Activated CD4-positive, CD25-positive, alpha-beta regulatory T cell treated with anti-CD3 and anti-CD28 coated beads, Interleukin-2, amount 50 U/mL, for 24 hours (primary cell): ENCODE measurements at places on chromosomes 16 and 17.
A peak's percentile ranks its signal among the peaks of the same experiment; 100 is the strongest.

GRCh38 chr17:43671031-43671692 is 9.4 kb upstream of the MEOX1 start:
- ATAC-seq, result no peak

GRCh38 chr17:4186357-4186881 is 43.4 kb downstream of the CYB5D2 start:
- ATAC-seq, result no peak

- no peak for ATAC-seq
Observed at GRCh38 chr17:61806936-61807335, 56.4 kb downstream of the BRIP1 start.

DNA sequence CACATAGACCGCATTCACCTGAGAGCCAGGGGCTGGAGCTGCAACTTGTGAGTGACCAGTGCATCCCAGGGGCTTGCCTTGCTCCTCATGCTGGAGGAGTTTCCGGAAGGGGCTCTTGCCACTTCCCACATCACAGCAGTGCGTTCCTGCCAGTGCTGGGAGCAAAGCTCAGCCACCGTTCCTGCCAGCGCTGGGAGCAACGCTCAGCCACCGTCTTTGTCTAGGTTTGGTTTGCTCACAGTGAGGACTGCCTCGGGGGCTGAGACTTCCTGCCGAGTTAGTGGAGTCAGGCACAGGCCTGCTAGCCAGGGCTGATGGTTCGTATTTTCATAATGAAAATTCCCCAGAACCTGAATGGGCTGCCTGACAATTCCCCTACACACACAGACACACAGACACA is 5.4 kb upstream of the CHRNE start:
- ATAC-seq, result no peak

DNA sequence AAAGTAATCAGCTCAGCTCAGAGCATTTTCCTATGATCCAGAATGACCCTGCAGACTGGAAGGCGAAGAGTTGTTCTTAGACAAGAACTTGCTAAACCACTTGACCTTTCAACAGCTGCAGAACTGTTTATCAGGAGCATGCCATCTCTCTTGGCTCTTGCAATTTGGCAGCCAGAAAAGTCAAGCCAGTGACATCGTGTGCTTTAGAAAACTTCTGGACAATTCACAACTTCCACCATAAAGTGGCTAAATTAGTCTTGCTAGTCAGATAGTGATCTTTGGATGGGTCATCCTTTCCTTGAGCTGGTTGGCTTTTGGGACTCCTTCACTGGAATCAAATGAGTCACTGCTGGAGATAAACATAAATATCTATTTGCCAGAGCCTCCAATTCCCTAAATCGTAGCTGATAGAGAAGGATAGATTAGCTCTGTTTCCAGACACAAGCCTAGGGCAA is 146.5 kb downstream of the MAP2K6 start:
- no peak for ATAC-seq

- no peak for ATAC-seq
Observed at GRCh38 chr17:57315061-57316015, 59.0 kb downstream of the MSI2 start.

- ATAC-seq, result no peak
Observed at GRCh38 chr16:58503166-58503862, 3.4 kb downstream of the NDRG4 start.

DNA sequence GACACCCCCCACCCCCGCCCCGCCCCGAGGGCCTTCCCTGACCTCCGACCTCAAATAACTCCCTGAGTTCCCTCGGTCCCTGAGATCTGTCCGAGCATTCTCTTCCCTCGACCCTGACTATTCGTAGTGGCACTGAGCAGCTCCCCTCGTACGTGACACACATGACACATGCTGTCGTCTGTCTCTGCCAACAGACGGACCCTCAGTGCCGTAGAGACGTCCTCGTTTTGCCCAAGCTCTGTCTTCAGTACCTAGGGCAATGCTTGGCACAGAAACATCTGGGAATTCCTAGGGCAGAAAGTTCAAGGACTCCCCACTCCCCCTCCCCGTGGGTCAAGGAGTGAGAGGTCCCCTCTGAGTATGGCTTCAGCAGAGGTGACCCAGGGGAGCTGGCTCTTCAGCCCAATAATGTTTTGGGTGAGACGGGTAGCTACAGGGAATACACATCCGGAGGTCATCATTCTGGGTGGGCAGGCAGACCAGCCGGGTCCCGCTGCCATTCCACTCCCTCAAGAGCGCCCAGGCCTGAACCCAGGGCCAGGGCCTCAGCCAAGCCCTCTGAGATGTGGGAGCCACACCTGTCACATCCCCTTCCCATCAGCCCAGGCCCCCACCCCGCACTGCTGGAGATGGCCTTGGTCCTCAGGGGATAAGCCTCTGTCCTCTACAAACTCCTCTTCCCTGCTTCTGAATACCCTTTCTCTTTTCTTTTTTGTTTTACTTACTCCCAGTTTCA is 671 bp upstream of the FADS6 start:
- ATAC-seq, result no peak

DNA sequence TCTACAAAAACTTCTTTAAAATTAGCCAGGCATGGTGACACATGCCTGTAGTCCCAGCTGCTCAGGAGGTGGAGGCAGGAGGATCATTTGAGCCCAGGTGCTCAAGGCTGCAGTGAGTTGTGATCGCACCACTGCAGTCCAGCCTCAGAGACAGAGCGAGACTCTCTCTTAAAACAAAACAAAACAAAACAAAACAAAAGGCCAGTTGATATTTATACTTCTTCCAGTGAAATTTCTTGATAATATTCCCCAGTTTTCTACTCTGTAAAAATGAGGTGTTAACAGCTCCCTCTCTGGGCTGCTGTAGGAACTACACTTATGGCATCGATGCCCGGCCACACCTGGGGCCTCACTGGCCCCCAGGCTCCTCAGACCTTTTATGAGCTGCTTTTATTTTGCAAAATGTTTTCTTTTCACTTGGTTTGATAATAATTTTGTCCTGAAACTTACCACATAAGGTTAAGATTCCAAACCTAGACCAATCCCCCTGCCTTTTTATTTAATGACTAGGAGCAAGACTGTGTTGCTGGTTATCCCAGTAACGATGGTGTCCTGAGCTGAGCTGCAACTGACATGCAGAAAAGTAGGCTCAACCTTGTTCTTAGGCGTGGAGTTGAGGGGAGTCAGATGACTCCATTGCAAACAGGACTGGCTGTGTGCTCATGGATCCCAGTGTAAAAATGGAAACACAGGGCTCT is 17.6 kb downstream of the MAPK8IP3 start:
- no peak for ATAC-seq

GRCh38 chr16:2007081-2007836 is 2.4 kb downstream of the ZNF598 start:
- ATAC-seq, result no peak

- ATAC-seq, result no peak
Observed at GRCh38 chr17:48460052-48460451, 30.0 kb upstream of the SKAP1 start.

GRCh38 chr16:27759967-27760788 is 210.2 kb downstream of the KATNIP start:
- ATAC-seq, result no peak

DNA sequence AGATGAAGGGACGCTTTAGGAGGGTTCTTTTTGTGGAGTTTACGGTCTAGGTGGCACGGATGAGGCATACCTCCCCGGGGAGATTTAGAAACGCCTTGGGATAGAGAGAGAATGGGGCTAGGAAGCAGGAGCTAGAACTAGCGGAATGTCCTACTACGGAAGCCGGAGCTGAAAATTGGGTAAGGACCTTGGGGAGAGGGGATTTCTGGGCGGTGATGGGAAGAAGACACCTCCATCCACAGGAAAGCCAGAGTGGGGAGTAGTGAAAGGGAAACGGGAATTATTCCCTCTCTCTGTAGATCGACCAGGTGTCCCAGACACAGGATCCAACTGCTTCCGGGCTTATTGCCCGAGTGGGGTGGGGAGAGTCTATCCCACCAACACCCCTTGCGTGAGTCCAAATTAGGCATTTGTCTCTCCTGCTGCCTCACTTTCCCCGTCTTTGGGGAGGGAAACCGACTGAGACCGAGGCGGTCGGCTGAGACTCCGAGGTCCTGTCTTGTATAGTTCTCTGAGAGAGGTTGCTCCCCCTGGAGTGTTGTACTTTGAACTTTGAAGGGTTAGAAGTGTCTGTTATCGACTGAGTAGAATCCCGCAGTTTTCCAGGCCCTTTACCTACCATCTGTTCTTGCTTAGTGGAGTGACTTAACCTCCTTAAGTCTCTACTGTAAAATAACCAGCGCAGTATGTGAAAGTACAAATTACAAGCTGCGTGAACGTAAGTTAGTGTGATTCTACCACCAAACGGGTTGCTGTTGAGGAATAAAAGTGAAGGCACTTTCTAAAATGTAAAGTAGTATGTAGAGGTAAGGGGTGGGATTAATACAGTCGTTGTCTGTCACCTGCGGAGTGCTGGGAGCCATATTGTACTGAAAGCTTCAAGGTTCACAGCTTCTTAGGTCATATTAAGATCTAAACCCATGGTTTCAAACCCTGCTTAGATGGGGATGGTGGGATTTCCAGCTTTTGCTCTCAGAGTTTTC is 1.0 kb downstream of the RSPRY1 start:
- ATAC-seq, result no peak

- no peak for ATAC-seq
Observed at GRCh38 chr16:74291577-74292208, 4.9 kb upstream of the PSMD7 start.

DNA sequence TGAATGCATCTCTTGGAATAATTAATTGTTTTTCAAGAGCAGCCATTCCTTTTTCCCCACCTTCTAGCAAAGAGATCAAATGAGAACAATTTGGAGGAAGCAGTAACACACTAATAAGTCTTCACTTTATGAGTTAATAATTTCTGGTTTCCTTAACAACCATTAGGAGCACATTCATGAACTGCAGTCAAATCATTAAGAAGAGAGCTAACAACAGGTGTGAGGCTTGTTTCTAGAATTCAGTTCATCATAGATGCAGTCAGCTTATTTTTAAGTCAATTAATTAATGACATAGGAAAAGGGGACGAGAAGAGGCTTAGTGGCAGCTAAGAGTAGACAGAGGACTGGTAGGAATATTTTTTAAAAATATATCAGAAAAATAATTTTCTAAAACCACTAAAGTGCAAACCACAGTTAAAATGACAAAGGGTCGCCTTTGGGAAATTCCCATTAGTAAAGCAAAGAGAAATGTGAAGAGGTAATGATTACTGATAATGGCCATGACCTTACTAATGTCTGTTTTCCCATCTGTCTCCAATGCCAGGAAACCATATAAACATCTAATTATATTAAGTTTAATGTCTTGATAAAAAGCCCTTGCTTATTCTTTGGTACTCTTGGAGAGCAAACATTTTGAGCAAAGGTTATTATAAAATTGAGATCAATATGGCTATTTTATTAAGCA is 184.2 kb downstream of the KCNJ2 start:
- ATAC-seq, result no peak

GRCh38 chr17:76528156-76528527 is 9.4 kb downstream of the CYGB start:
- ATAC-seq, result no peak

GRCh38 chr17:2023692-2024571 is 1.2 kb downstream of the RTN4RL1 start:
- ATAC-seq, result peak; percentile 26

DNA sequence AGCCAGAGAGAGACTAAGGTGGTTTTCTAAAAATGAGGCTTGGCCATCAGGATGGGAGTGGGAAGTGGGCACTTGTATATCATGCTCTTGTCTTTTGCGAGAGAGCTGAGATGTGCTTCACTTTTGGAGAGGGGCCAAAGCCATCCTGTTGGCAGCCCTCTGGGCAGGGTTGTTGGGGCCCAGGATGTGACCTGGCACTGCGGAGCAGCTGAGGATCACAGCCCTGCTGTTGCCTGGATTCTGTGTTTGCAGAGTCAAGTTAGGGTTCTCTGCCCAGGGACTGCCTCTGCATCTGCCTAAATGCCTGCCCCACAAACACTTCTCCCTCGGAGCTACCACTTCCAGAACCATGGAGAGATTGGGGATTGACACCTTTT is 71.2 kb downstream of the PLD6 start:
- no peak for ATAC-seq

GRCh38 chr17:49512296-49513043 is 17.4 kb downstream of the NGFR start:
- no peak for ATAC-seq

GRCh38 chr17:16989230-16989952 is 17.5 kb upstream of the TNFRSF13B start:
- ATAC-seq, result peak; percentile 14

DNA sequence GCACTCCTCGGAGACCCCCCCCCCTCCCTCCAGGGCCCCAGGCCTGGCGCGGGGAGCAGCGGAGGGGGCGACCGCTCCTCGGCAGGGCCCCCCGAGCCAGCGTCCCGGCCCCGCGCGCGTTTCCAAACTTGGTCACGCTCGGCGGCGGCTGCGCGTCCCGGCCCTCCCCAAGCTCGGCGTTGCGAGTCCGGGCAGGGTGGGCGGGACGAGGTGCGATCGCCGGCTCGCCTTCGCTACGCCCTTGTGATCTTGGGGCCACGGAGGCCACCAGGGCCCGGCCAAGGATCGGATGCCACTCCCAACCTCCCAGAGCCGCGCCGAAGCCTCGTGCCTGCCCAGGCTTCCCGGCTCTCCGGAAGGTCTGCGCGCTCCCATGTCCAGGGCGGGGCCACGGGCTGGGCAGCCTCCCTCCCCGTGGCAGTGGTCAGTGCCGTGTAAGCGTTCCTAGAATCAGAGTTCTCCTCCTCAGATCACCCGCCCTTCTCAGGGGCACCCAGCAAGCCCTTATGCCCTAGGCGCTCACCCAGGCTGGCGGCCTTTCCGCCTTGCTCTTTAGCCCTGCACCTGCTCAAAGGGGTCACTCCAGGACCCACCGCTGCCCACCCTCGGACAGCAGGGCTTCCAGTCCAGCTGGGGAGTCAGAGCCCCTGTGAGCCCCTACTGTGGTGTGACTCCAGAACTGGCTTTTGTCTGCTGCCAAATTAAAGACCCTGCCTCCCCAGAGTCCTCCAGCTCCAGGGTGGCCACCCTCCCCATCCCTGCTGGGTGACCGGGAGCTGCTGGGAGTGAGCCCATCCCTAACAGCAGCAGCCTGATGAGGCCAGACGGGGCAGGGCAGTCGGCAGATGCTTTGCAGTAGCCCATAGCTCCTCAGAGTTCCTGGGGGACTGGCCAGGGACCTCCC is 12.2 kb upstream of the MRPS23 start:
- no peak for ATAC-seq

DNA sequence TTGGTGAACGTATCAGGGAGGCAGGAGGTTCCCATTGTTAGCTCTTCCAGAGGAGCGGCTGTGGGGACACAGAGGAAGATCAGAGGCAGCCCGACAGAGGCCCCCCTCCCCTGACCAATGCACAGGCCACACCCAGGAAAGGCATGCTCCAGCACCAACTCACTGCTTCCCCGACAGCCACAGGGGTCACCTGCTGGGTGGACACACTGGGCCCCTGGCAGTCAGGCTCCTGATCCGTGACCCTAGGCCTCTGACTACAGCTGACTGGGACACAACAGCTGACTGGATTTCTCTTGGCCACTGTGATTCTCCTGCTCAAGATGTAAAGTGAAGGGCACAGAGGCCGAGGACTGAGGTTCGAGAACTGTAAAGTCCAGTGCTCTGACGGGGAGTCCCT is 63.5 kb downstream of the IL21R start:
- no peak for ATAC-seq

DNA sequence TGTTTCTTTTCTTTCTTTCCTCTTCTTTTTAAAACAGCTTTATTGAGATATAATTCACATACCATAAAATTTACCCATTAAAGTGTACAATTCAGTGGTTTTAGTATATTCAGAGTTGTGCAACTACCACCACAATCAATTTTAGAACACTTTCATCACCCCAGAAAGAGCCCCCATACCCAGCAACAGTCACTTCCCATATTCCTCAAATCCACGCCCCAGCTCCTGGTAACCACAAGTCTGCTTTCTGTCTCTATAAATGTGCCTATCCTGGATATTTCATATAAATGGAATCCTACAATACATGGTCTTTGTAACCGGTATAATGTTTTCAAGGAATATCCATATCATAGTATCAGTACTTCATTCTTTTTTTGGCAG is 19.4 kb downstream of the RARA start:
- ATAC-seq, result no peak
